ENCODE measurements at places on chromosomes 11 and 22. TPM values are rescaled to one million over a fixed set of nuclear protein-coding genes. Genes with fewer than 3 reads are reported as not detected.

TMEM121B gene
- 0.20 TPM for total RNA-seq

DNA sequence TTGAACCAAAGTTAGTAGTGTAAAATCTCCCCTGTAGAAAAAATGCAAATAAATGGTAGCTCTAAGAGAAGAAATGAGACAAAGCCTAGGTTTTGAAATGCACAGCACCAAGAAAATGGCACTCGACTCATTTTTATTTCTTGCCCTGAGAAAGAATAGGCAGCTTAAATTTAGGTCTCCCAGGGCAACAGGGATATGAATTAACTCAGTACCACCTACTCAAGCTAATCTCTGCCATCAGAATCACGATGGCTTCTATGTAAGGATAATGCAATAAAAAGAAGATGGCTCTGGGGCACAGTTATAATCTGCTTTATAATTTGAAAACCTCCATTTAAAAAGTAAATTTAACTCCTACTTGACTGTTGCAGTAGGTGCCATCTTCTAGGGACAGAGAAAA is 1784.3 kb downstream of the LRRC4C start:
- H3K27me3 ChIP-seq, result no peaks in the 10 kb centered on the region
- no peaks in the 10 kb centered on the region for H3K36me3 ChIP-seq
- H3K27ac ChIP-seq, result no peak overlapping the region
- no peak for DNase-seq

- peaks cover 4% of the 10 kb centered on the region for H3K27me3 ChIP-seq
- H3K4me1 ChIP-seq, result no peaks in the 10 kb centered on the region
These were observed 9.0 kb downstream of the TNNT3 start for GRCh38 chr11:1928470-1928890.

DNA sequence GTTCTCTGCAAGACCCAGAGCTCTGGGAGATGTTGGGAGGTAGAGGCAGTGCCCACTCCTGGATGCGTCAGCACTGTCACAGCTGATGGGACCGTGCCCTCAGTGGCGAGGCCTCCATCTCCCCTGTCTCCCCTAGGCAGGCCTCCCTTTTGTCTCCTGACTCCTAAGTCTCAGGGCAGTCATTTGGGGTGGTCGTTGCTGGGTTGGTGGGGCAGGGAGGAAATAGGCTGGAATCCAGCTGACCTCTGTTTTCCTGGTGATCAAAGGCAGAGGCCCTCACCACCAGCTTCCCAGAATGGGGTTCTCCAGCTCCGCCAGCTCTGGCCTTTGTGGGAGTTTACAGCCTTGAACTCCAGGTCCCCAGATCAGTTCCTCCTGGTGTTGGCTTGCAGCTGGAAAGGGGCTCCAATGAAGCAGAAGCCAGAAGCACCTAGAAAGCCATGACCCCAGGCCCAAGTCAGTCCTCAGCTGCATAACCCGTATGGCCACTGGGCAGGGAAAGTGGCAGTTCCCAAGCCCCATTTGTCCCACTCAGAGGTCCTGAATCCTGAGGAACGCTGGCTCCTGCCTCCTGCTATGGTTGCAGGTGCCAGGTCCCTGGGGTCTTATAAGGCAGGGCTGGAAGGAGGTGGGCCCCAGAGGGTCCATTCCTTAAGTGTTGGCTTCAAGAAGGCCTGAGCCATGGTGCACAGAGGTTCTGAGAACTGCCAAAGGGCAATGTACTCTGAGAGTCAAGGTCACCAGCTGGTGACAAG is 7.3 kb upstream of the FXYD2 start:
- no peaks in the 10 kb centered on the region for H3K36me3 ChIP-seq
- no peak overlapping the region for H3K4me3 ChIP-seq
- H3K27ac ChIP-seq, result no peak overlapping the region
- H3K4me1 ChIP-seq, result peaks cover 48% of the 10 kb centered on the region
- peaks cover 4% of the 10 kb centered on the region for H3K27me3 ChIP-seq

POU2AF3 gene
- 0.39 TPM for total RNA-seq

GRCh38 chr22:44102856-44103255 is 77.9 kb upstream of the PARVG start:
- H3K27me3 ChIP-seq, result no peaks in the 10 kb centered on the region
- DNase-seq, result no peak
- no peaks in the 10 kb centered on the region for H3K4me1 ChIP-seq
- H3K36me3 ChIP-seq, result peaks cover 3% of the 10 kb centered on the region
- no peak overlapping the region for H3K27ac ChIP-seq

- H3K4me1 ChIP-seq, result peaks cover 10% of the 10 kb centered on the region
- H3K27me3 ChIP-seq, result peaks cover 31% of the 10 kb centered on the region
- DNase-seq, result no peak
- H3K27ac ChIP-seq, result no peak overlapping the region
These were observed 1.7 kb downstream of the PPFIBP2 start for GRCh38 chr11:7515447-7515886.

GRCh38 chr11:107202241-107202640 is 184.0 kb upstream of the GUCY1A2 start:
- H3K27me3 ChIP-seq, result no peaks in the 10 kb centered on the region
- H3K4me1 ChIP-seq, result no peaks in the 10 kb centered on the region
- no peak for DNase-seq

DNA sequence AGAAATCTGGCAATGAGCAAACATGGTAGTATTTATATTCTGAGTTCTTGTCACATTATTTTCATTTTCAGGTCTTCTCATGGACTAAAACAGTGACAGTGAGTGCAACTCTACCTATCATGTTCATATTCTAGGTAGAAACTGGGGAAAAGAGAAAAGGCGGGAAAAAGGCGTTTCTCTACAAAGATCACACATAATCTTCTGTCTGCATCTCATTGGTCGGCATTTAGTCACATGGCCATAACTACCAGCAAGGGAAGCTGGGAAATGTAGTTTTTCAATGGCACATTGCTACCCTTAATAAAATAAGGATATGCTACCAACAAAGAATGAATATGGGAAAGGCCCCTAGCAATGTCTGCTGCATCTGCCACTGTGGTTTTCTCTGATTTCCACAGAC is 57.6 kb upstream of the B3GAT1 start:
- DNase-seq, result no peak
- no peaks in the 10 kb centered on the region for H3K4me1 ChIP-seq
- H3K27ac ChIP-seq, result no peak overlapping the region
- H3K36me3 ChIP-seq, result no peaks in the 10 kb centered on the region
- no peak overlapping the region for H3K4me3 ChIP-seq

DNA sequence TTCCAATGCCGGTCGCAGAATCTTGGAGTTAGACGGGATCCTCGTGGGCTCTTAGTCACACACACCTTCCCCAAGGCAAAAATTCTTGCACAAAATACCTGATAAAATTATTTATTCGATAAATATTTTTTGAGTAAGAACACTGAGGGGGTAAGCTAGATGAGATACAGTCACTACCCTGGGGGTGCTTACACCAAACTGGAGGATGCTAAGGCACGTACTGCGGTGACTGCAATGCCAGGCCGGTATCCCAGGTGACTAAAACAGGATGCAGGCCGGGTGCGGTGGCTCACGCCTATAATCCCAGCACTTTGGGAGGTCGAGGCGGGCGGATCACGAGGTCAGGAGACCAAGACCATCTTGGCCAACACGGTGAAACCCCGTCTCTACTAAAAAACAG is 1.7 kb upstream of the MRTFA start:
- no peak overlapping the region for H3K27ac ChIP-seq
- H3K36me3 ChIP-seq, result peaks cover 1% of the 10 kb centered on the region
- H3K27me3 ChIP-seq, result no peaks in the 10 kb centered on the region
- H3K4me3 ChIP-seq, result no peak overlapping the region
- no peak for DNase-seq

- H3K36me3 ChIP-seq, result no peaks in the 10 kb centered on the region
- H3K4me1 ChIP-seq, result no peaks in the 10 kb centered on the region
- no peaks in the 10 kb centered on the region for H3K27me3 ChIP-seq
- DNase-seq, result no peak
These were observed 15.0 kb upstream of the MN1 start for GRCh38 chr22:27816552-27816951.

DNA sequence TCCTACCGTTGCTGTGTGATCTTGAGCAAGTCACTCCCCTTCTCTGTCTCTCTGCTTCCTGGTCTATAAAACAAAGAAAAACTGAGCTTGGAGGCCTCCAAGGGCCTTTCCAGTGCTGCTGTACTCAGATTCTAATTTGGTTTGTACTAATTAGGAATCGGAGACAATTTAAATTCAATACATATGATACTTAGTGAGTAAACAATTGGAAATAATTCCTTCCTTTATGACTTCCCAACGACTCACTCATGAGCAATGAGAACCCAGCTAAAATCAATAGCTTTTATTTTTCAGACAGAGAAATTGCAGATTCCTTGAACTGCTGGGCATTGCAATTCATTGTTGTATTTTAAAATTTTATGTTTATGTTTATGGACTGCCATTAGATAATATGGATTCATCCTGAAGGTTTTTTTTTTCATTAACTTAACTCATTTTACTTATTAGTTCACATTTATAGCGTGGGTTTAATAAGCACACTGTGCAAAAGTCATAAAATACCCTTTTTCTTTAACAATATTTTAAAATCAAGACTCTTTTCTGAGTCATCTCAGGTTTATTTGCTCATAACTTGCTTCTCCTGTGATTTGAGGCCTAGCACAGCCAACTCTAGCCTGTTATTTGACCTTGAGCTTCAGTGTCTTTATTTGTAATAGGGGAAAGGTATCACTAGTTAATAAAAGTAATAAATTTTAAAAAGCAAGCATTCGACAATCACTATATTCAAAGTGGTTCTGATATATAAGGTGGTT is 95.8 kb downstream of the TP53I11 start:
- peaks cover 7% of the 10 kb centered on the region for H3K4me1 ChIP-seq
- H3K27ac ChIP-seq, result no peak overlapping the region
- DNase-seq, result no peak
- H3K36me3 ChIP-seq, result peaks cover 2% of the 10 kb centered on the region
- no peak overlapping the region for H3K4me3 ChIP-seq

DNA sequence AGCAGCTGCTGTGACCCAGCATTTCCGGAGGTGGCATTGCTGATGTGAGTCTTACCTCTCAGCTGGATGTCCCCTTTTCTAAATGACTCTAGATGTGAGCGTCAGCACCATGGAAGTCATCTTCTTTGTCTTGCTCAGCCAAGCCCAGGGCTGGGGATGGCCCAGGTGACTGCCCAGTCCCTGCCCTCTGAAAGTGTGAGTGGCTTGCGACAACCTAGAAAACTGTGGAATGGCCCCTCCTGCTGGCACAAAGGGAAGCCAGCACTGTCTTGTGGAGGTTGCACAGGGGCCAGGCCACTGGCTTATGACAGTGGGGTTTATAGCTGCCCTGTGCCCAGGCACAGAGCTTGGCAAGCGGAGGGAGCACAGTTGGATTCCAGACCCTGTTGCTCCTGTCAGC is 6.2 kb downstream of the TUB start:
- H3K27ac ChIP-seq, result no peak overlapping the region
- H3K4me3 ChIP-seq, result no peak overlapping the region
- DNase-seq, result no peak

GRCh38 chr11:8963569-8964323 is 496 bp downstream of the TMEM9B start:
- peaks cover 6% of the 10 kb centered on the region for H3K36me3 ChIP-seq
- no peaks in the 10 kb centered on the region for H3K27me3 ChIP-seq
- H3K4me1 ChIP-seq, result peaks cover 34% of the 10 kb centered on the region
- peak; percentile 77 for DNase-seq
- peak overlapping the region; percentile 95 for H3K27ac ChIP-seq

CCDC87 gene
- 0.29 TPM for total RNA-seq

All from activated T-helper 1 cell treated with anti-CD3 and anti-CD28 coated beads, Interleukin-12 subunit alpha, Interleukin-12 subunit beta, Interleukin-2, Interleukin-4 antibody, amounts not matched to agents 30 ng/mL and 10 ng/mL and 1 ng/mL, durations not matched to agents 14 hours and 24 hours and 36 hours (primary cell).